NCI-H226 (cell line): ENCODE measurements at places on chromosomes 6 and 20.

DNA sequence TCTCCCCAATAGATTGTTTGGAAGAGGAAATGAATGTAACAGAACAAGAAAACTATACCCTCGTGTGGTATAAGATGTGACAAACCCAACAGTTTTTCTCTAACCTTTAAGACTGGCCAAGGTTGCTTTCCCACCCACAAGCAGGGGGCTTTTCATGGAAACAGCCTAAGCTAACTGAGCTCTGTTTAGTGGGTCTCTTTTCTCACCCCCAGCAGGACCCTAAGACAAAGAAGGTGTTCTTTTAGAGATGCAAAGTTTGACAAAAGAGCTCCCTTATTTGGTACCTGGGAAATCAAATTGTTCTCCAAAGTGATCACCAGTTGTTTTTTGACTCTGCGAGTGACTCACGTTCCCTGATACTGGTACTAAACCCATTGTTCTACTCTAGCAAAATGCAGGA is 59.1 kb downstream of the MBOAT1 start:
- DNase-seq = no peak

GRCh38 chr6:113742342-113742741 is 114.8 kb upstream of the MARCKS start:
- DNase-seq = no peak

DNA sequence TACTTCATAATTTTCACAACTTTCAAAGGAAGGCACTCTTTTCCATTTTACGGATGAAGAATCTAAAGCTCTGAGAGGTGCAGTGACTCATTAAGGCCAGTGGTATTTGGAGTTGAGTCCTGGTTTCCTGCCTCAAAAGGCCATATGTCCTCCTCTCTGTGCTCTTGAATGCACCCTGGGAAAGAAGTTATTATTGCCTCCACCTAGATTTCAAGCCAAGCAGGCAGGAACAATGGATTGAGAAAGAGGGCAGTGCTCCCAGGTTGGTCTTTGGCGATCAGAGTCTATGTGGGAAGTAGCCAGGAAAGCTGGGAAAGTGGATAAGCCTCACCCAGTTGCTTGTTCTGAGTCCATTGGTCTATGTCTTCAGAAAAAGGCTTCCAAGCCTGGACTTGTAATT is 165.0 kb downstream of the MAFB start:
- DNase-seq = no peak

DNA sequence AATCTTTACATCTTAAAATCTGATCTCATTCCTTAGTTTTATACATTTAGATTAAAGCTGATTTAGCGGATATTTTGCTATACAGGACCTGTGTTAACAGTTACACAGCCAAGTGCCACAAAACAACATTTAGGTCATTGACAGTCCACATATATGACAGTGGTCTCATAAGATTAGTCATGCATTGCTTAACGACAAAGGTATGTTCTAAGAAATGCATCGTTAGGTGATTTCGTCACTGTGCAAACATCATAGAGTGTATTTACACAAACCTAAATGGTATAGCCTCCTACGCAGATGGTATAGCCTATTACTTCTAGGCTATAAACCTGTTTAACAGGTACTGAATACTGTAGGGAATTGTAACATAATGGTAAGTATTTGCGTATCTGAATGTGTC is 21.6 kb downstream of the ADGRG6 start:
- no peak for DNase-seq

DNA sequence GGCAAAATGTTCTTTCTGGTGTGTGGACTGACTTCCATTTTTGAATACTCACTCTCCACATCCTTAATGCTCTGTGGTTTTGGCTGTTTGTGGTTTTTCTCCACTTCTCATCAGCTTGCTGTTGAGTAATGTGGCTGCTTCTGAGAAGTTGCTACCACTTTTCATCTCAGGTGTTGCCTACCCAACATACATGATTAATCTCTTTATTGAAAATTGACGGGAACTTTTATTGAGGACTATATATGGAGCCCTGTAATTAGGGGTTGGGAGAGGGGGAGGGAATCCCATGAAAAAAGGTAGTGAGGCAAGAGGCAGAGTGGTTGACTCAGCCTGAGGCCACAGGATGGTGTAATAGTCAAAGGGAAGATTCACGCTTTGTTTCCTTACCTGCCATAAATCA is 17.6 kb downstream of the IL22RA2 start:
- peak; percentile 76 for DNase-seq

DNA sequence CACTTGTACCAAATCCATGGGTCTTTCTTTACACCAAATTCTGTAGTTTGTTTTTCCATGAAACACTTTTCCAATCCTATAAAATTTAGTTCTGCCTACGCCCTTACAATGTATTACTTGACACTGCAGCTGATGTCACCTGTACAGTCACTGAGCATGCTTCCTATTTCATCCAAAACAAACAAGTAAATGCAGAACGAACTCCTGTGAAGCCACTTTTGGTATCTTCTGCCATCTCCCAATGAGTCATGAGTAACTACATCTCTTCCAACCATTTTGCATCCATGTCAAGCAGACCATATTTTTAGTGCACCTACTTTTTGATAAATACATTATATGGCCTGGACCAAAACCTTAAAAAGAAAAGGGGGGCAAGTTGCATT is 42.4 kb downstream of the HDDC2 start:
- no peak for DNase-seq

DNA sequence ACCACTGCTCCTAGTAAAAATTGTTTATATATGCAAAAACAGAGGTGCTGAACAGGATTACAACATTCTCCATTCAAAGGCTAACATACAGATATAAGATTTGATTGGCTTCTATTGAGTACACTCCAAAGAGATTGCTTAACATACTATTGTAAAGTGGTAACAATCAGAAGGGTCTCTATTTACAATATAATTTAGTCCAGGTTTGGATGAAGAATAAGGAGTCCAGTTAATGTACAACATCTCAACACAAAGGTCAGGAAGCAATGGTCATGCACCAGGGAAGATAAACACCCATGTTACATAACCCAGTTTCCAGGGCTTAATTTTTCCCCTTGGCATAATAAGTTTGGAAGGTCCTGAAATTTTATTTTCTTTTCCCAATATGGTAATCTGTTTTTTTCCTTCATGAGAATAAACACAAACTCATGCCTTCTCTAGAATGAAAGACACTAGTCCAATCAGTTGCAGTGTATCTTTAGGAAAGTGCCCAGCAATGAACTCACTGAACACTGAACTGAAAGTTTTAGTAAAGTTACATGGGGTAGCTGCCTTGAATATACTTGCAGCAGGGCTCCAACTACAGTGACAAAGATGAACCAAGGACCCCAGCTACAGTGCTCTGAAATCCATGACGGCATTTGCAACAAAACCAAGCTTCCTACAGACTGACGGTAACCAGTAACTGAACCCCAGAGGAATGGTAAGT is 255.3 kb upstream of the GJE1 start:
- DNase-seq = no peak

DNA sequence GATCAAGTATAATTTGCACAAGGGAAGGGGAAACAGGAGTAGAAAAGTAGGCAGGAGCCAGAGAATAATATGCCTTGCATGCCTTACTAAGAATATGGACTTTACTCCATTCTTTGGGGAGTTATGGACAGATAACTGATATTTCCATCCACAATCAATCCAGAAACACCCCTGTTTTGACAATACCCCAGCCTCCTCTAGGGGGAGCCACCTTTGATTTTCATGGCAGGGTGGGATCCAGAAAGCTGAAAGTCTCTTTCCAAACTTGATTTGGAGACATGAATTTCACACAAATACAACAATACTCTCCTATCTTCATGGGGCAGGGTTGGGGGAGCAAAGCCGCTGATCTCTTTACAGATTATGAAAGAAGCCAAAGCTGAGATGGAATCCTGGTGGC is 404.1 kb downstream of the FOXA2 start:
- DNase-seq = no peak

DNA sequence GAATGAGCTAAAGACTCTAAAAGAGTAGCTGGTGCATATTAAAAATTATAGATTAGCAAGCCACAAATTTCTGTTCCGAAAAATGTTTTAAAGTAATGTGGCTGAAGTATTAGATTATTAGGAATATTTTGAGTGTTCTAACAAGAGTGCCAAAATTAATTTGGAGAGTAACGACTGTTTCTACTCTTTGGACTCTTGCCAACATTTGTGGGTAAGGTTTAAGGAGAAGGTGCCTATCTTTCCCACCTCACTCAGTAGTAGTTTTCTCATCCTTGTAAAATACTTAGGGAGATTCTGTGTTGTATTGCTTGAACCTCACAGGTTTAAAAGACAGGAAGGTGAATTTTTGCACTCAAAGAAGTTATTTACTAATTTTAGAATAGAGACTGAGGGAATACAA is 5.0 kb downstream of the HSF2 start:
- no peak for DNase-seq

DNA sequence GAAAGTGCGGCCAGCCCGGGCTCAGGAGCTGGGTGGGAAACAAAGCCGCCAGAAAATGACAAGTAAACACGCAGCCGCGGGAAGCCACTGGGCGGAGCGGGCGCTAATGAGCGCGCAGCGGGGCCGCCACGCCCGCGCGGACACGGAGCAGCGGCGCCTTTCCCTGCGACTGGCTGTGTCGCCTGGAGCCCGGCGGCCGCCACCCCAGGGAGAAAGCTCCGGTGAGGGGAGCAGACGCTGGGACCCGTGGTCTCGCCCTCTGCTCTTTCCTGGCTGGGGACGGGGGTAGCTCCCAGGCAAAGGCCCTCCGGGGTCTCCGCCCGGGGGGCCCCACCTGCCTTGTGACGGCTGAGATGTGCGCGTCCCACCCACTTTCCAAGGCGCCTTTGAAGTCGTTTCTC is 54.9 kb downstream of the PRR18 start:
- no peak for DNase-seq

GRCh38 chr6:18997375-18997826 is 610.3 kb downstream of the RNF144B start:
- DNase-seq = peak; percentile 23

GRCh38 chr6:36772397-36772796 is 66.8 kb downstream of the CPNE5 start:
- DNase-seq = no peak

- no peak for DNase-seq
These were observed 77.8 kb upstream of the PHACTR3 start for GRCh38 chr20:59526242-59527225.

GRCh38 chr6:15386110-15386755 is 140.4 kb downstream of the JARID2 start:
- no peak for DNase-seq

DNA sequence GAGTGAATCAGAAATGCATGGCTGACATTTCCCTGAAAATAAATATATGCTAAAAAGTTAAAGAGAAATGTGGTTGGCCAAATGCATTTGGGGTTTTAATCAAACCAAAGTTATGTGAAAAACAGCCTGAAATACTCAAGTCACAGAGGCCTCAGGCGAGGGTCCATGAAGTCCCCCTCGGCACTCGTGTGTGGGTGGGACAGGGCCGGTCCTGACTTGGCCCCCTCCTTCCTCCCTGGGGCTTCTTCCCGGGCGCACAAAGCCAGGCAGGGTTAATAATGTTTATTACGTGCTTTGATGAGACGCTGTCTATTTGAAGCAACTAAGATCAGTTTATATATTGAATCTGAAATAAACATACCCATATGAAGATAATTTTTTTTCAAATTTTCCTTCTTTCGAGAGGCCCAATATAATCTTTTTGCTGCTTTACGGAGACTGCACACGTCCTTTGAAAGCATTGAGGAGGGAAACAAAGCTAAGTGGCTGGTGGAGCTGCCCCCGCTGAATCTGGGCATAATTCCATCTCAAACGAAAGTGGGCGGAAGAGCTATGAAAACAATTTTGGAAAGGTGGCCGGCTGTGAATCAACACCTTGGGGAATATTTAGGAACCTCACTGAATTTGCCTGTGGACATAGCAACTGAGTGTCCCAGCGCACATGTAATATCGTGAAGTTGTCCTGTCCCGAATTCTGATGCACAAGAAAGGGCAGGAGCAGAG is 55.8 kb upstream of the SMOC2 start:
- no peak for DNase-seq

DNA sequence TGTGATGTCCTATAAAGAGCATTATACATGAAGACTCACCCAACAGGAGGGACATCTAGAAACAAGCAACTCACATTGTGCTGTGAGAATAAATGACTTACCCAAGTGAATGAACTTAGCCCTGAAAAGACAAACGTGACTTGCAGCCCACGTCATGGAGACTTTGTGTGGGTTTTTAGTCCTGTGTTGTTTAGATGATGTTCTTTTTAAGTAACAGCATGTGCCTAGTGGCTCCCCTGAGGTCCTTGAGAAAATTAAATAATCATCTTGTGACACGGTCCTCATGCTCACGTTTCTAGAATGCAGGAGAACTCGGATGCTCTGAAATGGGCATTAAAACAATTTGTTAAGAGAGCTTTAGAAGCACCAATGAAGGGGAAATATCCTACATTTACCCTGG is 165.1 kb downstream of the SASH1 start:
- no peak for DNase-seq

- no peak for DNase-seq
These were observed 160.6 kb downstream of the IBTK start for GRCh38 chr6:82086944-82087343.

DNA sequence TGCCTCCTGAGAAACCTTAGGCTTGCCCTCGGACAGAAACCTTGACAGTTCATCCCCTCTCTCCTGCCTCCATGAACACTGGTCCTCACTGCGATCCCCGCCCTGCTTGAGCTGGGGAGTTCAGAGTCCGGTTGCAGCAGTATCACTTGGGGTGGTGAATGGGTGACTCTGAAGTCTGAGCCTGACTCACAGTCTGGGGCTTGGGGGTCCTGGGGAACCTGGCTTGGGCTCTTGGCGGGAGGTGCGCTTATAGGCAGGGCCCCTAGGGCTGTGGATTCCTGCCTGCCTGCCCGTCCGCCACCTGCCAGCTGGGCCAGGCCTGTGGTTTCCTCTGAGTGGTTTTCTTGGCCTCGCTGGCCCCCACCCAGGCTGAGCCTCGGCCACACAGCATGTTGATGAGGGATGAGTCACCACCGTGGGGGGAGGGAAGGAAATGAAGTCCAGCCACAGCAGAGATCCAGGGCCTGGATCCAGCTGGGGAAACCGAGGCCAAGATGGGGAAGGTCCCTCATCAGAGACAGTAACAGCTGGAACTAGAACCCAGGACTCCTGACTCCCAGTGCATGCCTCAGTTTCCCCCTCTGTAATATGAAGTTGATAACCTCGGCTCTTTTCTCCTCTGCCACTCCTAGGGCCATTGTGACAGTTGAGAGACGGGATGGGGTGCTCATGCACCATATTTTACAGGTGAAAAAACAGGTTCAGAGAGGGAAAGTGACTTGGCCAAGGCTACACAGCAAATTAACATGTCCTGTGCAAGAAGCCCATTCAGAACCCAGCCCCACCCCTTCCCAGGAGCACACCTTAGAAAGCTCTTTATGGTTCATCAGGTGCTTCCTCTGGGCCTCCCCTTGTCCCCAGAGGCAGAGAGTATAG is 9.2 kb downstream of the FOXS1 start:
- peak; percentile 92 for DNase-seq

DNA sequence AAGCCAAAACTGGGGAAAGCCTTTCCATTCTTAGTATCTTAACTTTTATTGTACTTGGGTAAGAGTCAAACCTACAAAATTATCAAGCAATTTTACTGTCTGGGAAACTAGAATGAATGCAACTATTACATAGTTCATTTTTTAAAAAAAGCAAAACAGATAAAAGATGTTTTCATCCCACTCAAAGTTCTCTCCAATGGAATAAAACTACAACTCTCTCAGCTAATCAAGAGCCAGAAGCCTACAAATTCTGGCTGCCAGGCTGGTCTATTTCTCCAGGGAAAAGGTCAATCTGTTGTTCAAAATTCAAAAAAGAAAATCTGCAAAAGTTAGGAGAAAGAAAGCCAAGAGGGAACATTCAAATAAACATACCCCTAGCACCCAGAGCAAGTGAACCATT is 56.2 kb downstream of the COL12A1 start:
- no peak for DNase-seq
